ENCODE measurements at places on chromosomes 5 and 9.

GRCh38 chr9:125085703-125086477 lies 57.4 kb downstream of the SCAI start:
- no peak for DNase-seq

- no peak for DNase-seq
Measured at GRCh38 chr9:89996116-89996515, 391.3 kb downstream of the GADD45G start.

- no peak for DNase-seq
Measured at GRCh38 chr5:6246820-6247437, 131.4 kb downstream of the MED10 start.

DNA sequence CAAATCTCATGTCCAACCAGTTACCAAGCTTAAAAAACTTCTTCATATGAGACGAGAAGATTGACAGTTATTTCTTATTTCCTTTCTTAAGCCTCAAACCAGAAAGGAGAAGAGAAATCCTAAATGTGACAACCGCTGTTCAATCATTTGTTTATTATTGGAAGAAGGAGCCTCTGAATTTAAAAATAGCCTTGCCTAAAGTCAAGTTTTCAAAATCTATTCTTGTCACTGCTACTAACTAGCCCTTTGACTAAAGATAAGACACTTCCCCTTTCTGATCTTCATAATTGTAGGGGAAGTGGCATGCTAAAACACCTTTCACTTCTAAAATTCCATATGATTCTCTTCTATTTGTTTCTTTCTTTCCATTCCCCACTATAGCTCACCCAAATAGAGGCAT lies 106.2 kb upstream of the EMB start:
- no peak for DNase-seq

All from stimulated activated CD4-positive, alpha-beta T cell treated with anti-CD3 and anti-CD28 coated beads, Interleukin-15, amount 100 ng/mL, for 48 hours (primary cell).